Karpas-422 (cell line): ENCODE measurements at places on chromosomes 13 and 19.

DNA sequence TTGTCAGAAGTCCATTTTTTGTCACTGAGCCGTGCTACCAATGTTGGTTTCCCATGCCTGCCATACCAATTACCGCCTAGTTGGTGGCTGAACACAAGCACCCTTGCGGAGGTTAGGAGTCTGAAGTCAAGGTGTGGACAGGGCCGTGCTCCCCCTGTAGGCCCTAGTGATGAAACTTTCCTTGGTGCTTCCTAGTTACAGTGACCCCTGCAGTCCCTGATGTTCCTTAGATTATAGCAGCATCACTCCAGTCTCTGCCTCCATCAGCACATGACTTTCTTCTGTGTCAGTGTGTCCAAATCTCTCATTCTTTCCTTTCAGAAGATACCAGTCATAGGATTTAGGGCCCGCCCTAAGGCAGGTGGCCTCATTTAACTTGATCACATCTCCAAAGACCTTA, 99.0 kb downstream of the MYO16 start:
- peak; percentile 54 for DNase-seq

- DNase-seq: peak; percentile 80
Observed at GRCh38 chr13:74062933-74063332, 71.3 kb downstream of the KLF12 start.

DNA sequence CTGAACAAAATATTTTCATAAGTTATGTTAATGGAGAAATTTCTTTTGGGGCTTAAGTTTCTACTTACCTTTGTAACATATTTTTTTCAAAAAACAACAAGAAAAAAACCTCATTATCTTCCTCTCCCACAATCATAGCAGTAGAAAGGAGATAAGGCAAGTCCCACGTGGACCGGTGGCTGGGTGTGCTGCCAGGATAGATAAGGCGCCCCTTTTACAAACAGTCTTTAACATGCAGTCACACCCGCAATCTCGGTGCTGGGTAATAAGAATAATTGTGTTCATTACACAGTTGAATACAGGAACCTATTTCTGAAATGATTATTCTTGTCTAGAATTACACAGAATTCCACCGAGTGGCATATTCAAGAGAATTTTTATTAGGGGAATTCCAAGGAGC, 1202.3 kb downstream of the UQCRFS1 start:
- no peak for DNase-seq

- DNase-seq: no peak
Observed at GRCh38 chr13:30121666-30122065, 185.7 kb downstream of the KATNAL1 start.

DNA sequence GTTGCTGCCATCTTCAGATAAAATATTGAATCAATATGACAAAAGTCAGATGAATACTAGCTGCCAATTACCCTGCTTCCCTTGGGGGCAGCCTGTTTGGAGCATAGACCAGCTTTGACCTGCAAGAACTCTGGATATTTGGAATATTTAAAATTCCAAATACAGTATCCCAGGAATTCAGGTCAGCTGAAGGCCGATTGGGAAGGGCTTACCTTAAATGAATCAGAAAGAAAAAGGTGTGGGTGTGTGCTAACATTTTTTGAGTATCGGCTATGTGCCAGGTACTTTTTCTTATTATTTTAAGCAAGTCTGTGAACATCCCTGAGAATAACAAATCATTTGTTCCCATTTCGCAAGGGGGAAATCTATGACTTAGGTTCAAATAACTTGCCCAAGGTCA, 1.8 kb upstream of the RUBCNL start:
- DNase-seq: no peak

DNA sequence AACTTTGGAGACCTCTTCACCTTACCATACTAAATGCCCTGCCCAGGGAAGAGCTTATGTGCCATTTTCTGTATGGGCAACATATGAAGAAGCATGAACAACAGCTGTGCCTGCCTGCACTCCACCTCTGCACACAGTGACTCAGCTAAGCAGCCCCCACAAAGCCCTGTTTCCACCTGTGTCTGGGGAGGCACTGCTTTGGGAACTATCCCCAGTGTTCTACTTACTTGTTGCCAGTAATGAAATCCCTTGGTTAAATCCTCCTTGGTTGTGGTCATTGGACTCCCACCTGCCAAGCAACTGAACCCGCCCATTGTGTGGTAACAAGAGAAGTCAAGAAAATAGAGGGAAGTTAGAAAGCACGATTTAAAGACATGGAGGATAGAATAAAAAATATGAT, 84.6 kb downstream of the NALCN start:
- no peak for DNase-seq

DNA sequence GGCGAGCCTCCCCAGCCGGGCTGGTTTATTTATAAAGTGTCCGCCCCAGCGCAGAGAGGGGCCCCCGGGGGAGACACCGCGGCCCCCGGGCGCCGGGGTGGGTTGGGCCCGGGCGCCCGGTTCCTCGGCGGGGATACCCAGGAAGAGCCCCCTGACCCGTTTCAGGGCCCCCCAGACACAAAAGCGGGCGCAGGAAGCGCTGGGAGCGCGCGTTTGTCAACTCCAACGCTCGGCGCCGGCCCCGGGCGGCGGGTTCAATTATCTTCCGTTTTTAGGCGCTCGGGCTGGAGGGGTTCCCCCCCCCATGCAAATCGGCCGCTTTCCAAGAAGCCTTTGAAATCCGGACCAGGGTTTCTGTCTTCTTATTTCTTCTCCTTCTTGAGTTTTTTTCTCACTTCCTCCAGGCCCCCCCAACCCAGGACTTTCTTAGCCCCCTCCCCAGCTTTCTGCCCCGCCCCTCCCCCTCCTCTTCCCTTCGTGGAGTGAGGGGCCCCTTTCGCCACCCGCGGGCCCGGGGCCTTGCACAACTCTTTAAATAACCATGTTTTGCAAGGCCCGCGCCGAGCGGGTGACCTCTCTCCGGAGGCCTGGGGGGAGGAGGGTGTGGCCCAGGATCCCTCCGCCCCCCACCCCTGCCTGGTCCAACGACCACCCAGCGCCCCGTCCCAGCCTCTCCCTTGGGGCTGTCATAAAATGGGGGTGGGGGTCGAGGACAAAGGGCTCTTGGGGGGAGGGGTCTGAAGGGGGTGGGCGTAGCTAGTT, 935 bp downstream of the ARID3A start:
- peak; percentile 94 for DNase-seq

DNA sequence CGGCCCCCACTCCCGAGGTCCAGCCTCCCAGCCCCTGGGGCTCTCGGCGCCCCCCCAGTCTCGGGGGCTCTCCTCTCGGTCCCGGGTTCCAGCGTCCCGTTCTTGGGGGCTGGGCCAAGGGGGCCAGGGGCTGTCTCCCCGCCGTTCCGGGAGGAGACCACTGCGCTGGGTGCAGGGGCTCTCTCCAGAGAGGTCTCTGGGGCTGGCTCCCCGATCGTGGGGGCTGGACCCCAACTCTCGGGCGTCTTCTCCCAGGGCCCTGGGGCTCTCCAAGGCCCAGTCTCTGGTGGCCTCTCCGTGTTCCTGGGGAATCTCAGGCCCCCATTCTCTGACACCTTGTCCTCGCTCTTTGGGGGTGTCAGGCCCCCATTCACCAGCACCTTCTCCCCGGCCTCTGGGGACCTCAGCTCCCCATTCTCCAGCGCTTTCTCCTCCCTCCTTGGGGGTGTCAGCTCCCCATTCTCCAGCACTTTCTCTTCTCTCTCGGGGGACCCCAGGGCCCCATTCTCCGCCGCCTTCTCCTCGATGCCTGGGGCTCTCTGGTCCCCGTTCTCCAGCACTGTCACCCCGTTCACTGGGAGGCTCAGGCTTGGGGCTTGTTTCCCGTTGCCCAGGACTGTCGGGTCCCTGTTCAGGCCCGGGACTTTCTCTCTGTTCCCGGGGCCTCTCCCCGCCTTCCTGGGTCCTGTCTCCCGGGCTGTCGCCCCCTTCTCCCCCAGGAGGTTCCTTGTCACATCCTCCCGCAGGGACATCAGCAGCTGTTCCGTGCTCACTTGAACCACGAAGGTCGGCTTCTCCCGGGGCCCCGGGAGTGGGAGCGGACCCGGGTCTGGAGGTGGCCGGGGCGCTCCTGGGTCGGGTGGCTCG, 13.7 kb downstream of the LMTK3 start:
- DNase-seq: no peak

GRCh38 chr19:41161903-41162302, 31.1 kb upstream of the CYP2S1 start:
- DNase-seq: no peak

DNA sequence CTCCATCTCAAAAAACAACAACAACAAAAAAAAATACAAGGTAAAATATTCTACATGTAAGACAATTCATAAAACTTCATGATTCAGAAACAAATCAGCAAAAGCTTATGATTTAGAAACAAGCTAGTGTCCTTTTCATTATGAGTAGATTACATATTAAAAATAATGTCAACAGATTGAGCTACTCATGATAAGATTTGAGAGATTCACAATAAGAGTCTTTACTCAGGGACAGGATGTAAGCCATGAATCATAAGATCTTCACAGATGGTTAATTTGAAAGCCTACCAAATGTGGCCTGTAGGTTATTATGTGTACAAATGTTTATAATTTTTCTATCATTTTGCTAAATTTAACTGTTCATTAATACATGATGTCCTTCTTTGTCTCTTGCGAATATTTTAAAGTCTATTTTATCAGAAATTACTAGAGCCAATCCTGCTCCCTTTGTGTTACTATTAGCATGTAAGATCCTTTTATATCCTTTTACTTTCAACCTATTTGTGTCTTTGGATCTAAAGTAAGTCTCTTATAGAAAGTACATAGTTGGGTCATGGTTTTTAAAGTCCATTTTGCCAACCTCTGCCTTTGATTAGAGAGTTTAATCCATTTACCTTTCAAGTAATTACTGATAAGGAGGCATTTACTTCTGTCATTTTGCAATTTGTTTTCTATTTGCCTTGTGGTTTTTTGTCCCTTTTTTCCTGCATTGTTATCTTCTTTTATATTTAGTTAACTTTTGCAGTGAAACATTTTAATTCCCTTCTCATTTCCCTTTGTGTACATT, 68.3 kb upstream of the RXFP2 start:
- no peak for DNase-seq

DNA sequence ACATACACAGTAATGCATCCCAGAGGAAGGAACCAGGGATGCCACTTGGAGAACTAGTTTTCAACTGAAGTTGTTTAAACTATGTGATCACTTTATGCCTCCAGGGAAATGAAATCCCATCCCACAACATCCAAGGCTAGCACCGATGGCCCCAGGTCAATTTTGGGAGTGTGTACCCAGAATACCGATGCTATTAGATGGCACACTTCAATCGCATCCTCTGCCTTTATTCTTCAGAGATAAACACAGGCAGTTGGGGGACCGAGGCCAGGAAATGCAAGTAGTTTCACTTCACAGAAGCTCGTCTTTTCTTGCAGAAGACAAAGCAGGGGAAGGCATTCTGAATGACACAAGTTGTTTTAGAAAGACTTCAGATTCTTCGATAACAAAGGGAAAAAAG, 13.8 kb downstream of the STK24 start:
- DNase-seq: no peak

- no peak for DNase-seq
Observed at GRCh38 chr19:47486900-47487299, 2.9 kb upstream of the KPTN start.

DNA sequence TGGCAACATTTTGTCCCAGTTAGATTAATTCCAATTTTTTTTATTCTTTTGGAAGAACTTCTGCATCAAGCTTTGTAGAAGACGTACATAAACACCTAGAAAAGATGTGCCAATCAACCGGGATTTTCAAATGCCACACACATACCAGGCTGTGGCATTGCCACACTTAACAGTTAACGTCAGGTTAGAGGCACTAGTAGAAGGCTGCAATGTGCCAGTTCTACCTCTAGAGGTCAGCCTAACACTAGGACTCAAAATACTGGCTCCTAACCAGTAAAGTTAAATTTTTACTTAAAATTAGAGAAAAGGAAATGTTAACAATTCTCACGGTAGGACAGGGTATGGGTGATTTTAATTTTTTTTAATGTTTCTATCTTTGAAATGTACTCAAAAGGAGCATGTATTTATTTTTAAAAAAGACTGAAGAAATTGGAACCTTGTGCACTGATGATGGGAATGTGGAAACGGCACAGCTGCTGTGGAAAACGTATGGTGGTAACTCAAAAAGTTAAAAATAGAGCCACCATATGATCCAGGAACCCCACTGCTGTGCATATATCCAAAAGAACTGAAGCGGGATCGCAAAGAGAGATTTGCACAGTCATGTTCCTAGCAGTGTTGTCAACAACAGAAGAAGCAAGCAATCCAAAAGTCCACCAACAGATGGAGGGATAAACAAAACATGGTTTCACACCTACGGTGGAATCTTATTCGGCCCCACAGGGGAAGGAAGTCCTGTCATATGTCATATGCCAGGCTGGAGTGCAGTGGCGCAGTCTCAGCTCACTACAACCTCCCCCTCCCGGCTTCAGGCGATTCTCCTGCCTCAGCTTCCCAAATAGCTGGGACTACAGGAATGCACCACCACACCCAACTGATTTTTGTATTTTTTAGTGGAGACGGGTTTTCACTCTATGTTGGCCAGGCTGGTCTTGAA, 30.3 kb downstream of the CRYL1 start:
- peak; percentile 91 for DNase-seq

DNA sequence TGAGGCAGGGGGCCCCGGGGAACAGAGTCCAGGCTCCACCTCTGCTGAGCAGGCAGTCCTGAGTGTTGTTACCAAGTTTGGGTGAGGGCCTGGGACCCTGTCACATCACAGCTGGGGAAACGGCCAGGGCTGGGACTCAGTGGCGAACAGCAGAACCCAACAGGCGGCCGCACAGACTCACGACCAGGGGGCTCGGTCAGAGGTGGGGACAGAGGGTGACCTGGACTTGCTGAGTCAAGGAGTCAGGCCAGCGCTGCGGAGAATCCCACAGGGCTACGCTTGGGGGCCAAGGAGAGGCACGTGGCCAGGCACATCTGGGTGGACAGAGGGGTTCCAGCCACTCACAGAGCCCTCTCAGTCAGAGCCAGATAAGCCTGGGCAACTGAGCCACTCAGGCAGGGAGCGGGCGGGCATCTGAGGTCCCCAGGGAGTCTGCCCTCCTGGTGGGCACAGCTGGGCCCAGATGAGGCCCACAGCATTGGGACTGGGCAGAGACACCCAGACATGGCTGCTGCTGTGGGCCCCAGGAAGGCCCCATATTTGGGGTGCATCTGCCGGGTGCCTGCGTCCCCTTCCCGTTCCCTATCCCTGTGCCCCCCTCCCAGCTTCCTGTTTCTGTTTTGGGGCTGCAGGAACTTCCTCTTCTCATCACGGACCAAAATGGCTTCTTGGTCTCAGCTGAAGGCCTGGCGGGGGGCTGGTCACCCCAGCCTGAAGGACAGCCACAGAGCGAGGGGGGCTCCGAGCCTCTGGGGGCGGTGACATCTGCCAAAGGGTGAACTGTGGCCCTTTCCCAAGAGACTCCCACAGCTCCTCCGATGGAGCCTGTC, 34.0 kb downstream of the CEBPA start:
- no peak for DNase-seq

- no peak for DNase-seq
Observed at GRCh38 chr13:21573920-21574712, 29.9 kb downstream of the MICU2 start.
